CD8-positive, alpha-beta T cell (primary cell): ENCODE measurements at places on chromosomes 4 and X.
A peak's percentile ranks its signal among the peaks of the same experiment; 100 is the strongest.

DNA sequence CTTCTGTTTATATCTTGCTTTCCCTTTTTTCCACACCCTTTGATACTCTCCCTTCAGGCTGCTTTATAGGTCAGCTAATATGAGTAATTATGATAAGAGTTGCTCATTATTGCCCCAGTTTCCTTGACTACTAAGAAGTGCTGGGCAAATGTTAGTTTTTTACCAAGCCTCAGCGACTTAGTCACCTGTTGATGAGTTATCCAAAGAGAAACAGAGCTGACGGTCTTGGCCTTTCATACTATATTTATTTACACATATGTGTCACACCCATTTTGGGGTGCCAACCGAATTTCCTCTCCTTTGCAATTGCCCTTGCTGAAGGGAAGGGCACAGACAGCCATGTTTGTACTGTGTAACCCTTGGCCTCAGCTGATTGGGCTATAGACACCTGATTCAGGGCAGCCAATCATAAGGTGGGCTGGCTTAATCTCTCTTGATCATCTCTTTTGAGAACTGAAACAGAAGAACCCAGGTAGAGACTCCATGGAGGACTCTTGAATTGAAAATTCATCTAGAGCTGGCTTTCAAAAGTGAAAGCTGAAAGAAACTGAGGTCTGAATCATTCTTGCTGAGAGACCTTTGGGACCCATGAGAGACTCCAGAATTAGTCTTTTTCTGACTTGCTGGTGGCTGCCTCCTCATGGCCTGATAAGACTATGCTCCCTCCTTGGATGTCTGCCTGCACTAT lies 111.7 kb upstream of the RPS6KA3 start:
- DNase-seq, result no peak

- DNase-seq, result no peak
Observed at GRCh38 chr4:20474119-20474518, 222.4 kb downstream of the SLIT2 start.

GRCh38 chr4:187139141-187139540 lies 415.5 kb upstream of the FAT1 start:
- no peak for DNase-seq

DNA sequence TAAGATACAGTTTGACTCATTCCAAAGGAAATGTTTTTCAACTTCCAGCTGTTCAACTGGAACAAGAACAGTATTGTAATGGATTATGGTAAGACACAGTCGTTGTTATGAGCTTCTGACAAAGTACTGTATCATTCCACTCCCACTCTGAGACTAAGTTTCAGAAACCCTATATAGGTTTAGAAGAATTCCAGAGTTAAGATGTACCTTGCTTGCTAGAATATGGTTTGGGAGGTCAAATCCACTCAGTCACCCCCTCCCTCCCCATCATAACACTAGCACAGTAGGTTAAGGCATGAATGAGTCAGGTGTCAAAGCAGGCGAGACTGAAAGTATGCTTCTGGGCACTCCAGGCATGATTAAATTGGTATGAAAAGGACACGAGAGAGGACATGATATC lies 339.7 kb downstream of the DMD start:
- DNase-seq, result no peak

GRCh38 chr4:3781997-3782930 lies 16.1 kb downstream of the ADRA2C start:
- DNase-seq, result no peak

- no peak for DNase-seq
Observed at GRCh38 chr4:145523117-145523516, 41.5 kb downstream of the SMAD1 start.

GRCh38 chrX:2374086-2374485 lies 126.7 kb downstream of the DHRSX start:
- DNase-seq, result no peak

DNA sequence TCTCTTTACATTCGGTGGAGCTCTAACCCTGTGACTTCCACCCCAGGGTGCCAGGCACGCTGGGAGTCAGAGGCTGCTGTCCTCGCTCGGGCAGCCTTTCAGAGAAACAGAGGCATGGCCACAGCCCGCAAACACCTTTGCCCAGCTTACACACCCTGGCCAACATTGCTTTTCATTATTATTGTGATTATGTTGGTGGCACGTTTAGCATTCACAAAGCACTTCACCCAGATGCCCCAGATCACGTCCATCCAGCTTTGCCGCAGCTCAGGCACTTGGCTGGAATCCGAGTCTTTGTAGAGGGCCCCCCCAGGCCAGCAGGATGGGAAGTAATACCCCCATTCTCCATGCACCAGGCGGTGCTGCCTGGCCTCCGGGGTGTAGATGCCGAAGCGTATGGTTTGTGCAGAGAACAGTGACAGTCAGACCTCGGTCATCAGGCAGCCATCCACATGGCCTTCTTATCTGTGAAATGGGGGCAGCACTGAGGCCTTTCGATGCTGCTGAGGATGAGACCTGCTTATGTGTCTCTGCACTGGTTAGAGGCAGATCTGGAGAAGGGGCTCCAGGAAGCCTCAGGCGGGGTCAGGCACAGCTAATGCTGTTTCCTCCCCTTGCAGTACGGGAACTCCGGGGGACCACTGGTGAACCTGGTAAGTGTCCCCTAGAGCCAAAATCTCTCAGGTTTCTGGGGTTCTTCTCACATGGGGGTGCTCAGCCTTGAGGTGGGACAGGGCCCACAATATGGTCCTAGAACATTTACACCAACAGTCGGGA lies 22.3 kb downstream of the HTRA3 start:
- DNase-seq, result no peak

DNA sequence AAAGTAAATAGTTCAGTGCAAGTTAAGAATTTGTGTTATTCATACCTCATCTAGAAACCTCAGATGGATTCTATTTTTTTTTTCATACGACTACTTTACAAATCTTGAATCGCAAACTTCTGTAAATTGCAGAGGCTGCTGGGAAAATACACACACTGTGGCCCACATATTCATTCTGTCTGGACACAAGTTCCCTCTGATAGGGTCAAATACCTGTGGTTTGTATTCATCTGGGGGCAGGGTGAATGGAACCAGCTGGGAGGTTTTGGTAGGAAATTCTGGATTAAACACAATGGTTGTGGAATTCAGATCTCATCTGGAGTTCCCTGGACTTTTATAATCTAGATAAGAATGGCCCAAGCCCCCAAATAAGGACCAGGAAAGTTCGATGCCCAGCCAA lies 56.2 kb downstream of the SPATA18 start:
- DNase-seq, result no peak

DNA sequence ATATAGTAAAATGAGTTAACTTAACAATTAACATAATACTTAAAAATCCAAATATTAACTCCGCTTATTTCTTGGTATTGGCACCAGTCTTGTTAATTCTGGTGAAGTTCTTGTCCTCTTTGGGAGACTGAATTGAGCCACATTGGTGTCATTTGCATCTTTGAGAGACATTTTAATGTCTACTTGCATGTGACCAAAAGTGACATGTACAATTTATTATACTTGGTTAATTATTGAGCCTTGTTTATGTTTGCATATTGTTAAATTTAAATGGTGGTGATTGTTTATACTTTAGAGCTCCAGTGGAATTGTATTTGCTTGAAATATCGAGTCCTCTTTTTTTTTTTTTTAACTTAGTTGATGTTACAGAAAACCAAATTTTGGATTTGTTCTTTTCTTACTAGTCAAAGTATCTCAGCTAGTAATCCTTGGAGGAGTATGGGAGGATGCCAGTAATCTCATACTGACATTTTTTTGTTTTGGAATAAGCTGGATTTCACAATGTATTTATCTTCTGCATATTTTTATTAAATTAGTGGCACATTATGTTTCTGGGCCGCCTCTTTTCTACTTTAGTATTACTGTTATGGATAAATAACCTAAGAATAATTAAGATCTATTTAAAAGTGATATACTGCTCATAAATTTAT lies 3.9 kb downstream of the SPCS3 start:
- no peak for DNase-seq

DNA sequence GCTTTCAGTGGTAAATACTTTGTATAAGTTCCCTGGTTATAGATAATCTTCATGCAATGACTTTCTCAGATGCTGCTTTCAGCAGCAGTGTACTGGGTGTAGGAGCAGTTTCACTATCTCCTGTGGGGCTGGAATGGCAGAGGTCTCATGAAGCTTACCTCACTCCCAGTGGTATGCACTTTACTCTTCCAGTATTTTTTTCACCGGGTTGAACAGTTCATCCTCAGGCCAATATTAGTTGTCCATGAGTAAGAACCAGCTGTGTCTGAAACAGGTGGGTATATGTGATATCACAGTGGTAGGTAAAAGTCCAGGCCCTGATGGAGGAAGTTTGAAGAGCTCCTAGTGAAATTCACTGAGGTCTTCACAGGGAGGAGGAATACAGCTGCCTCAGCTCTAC lies 351.5 kb upstream of the EMCN start:
- DNase-seq, result no peak

DNA sequence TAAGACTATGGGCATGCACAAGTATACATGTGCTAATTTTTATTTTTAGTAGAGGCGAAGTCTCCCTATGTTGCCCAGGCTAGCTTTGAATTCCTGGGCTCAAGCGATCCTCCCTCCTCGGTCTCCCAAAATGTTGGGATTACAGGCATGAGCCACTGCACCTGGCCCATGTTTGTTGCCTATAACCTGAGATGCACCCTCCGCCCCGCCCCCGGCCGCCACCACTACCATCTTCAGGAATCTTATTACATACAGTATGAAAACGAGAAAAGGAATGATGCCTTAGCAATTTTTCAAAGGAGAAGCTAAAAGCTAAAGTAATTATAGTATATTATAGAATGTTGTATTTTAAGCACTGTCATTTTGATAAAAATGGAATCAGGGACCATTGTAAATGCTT lies 61.2 kb downstream of the POU4F2 start:
- DNase-seq, result no peak

GRCh38 chrX:154443992-154444754 lies at the start of gene FAM50A:
FAM50A (plus strand) TSS chrX:154444141; CDS start chrX:154444236, 95 bp downstream.
- peak; percentile 50 for DNase-seq

DNA sequence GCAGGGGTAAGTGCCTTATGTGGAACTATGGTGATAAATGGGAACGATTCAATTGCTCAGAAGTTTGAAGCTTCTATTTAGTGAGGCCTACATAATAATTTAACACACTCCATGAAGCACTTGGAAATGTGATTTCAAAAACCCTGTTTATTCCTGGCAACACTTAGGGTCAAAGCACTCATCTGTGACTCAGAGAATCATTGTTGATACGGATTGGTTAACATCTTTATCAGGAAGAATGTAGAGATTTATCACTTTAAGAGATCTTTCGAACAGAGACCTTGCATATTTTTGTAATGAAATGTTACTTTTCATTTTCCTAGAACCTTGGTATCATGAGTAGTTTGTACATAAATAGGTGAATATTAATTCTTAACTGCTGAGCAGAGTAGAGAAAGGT lies 269.1 kb upstream of the SLIT2 start:
- no peak for DNase-seq

GRCh38 chr4:16353165-16353564 lies 126.9 kb upstream of the TAPT1 start:
- no peak for DNase-seq

- DNase-seq, result no peak
Observed at GRCh38 chr4:99714179-99714578, 56.6 kb upstream of the C4orf54 start.

- no peak for DNase-seq
Observed at GRCh38 chr4:67083496-67083895, 461.8 kb downstream of the CENPC start.

DNA sequence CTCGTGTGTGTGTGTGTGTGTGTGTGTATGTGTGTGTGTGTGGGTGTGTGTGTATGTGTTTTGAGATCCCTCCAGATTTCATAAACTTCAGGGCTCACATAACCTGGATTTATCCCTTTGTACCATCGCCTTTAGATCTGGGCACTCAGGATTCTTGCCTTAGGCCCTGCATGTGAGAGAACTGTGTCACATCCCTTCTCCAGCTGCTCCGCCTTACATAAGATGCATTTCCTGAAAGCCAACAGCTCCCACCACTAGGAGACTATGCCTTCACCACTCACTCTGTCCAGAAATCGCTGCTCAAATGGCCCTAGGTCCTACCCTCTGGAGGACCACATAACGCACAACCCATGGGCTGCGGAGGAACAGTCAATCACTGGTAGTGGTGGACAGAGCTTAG lies 348.8 kb downstream of the CCSER1 start:
- no peak for DNase-seq

GRCh38 chr4:139903845-139904244 lies 238.2 kb downstream of the MGST2 start:
- DNase-seq, result no peak

DNA sequence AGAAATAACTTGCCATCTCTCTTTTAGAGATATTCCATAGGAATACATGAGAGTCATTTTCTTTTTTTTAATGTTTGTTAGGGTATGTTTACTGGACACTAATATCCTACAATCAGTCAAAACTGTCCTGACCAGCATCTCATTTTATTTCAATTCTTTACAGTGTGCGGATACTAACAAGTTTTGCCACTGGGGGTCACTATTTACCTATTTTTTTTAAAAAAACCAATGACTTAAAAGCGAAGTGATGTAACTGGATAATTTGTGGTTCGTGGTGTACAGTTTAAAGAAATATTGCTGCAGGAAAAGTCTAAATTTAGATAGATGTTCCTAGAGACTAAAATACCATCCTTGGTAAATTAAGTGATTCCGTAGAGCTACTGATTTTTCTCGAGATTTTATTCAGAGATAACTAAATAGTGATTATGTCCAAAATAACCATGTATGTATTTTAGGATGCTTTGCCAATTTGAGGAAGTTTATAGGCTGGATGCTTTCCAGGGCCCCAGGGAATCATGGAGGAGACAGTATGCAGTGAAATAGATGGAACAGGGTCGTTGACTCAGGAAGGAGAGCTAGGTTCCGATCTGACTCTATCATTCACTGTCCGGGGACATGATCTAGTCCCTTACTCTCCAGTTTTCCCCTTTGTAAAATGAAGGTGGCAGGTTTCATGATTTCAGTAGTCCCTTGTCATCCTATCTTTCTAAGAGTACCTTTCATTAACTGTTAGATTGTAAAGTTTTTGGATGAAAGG lies 34.0 kb upstream of the GNPDA2 start:
- no peak for DNase-seq

DNA sequence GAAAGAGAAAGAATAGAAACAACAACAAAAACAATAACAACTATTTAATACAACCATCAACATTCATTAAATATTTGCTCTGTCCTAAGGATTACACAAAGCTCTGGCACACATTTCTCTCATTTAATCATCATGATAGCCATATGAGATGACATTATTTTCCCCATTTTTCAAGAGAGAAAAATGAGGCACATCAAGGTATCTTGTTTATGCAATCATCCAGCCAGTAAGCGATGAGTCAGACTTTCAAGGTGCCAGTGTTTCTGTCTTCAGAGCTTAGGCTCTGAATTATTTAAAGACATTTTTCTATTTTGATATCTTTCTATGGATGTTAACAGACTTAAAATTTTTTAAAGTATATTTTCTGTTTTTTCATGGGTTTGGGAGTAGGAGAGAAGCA lies 541.8 kb upstream of the SMIM31 start:
- DNase-seq, result no peak

DNA sequence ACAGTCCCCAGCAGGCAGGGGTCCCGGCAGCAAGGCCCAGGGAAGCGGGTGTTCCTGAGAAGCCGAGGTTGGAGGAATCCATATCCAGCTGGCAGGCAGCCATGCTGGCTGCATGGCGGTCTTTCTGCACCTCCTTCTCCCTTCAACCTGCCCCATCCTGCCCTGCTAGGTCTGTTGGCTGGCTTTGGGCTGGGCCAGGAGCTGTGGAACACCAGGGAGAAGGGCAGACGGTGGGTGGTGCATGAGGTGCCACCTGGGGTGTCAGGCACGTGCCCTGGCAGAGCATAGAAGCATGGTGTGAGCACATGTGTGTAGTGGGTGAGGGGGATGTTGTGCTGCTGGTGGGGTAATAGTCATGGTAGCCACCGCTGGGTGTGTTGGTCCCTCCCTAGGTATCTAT lies 150.1 kb downstream of the PJA1 start:
- no peak for DNase-seq
